ENCODE measurements at places on chromosomes 3 and 15.
A peak's percentile ranks its signal among the peaks of the same experiment; 100 is the strongest.

- DNase-seq: no peak
Measured at GRCh38 chr3:13621381-13622221, 72.7 kb downstream of the FBLN2 start.

DNA sequence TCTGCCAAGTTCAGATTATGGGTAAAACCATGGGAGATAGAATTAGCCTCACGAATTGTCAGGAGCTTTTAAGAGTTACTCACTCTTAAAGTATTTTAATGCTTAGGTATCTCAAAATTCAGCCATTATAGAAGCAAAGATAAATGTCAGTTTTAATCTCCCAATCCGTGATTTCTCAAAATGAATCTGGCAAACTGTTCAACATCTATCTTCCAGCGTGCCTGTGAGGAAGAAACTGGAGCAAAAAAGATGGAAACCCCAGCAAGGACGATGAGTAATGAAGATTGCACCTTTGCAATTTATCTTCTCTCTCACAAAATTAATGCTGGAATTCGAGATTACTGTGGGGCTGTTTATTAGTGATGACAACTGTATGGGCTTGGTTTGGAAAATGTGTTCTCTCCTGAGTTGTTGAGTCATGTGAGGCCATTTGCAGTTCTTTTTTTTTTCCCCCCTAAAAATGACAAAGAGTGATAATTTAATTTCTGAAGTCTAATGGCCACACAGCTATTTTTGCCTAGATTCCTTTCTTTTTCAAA, 70.5 kb downstream of the PYDC2 start:
- no peak for DNase-seq

DNA sequence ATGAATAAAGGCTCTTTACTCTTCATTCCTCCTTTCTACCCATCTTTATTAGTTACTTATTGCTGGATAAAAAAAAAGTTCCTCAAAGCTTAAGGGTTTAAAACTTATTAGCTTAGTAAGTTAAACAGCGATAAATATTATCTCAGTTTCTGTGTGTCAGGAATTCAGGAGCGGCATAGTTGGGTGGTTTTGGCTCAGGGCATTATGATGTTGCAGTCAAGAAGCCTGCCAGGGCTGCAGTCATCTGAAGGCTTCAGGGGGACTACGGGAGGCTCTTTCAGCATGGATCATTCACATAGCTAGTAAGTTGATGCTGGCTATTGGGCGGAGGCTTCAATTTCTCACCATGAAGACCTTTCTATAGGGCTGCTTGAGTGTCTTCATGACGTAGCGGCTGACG, 1.9 kb upstream of the DLG1 start:
- DNase-seq: no peak

- peak; percentile 55 for DNase-seq
Measured at GRCh38 chr3:121723485-121723884, 26.1 kb downstream of the GOLGB1 start.

GRCh38 chr3:157754451-157754850, 251.2 kb upstream of the VEPH1 start:
- no peak for DNase-seq

DNA sequence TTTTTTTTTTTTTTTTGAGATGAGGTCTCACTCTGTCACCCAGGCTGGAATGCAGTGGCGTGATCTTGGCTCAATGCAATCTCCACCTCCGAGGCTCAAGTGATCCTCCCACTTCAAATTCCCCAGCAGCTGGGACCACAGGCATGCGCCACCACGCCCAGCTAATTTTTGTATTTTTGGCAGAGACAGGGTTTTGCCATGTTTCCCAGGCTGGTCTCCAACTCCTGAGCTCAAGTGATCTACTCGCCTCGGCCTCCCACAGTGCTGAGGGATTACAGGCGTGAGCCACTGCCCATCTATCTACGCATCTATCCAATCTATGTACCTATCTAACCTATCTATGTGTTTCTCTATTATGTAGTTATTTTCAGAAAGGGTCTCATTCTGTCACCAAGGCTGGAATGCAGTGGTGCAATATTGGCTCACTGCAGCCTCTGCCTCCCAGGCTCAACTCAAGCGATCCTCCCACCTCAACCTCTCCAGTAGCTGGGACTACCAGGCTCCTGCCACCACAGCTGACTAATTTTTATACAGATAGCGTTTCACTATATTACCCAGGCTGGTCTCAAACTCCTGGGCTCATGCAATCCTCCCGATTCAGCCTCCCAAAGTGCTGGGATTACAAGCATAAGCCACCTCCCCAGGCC, 20.2 kb upstream of the GPX1 start:
- no peak for DNase-seq

- no peak for DNase-seq
Measured at GRCh38 chr3:87009271-87009670, 18.3 kb upstream of the VGLL3 start.

- DNase-seq: no peak
Measured at GRCh38 chr3:117853923-117854668, 1144.5 kb downstream of the TUSC7 start.

- no peak for DNase-seq
Measured at GRCh38 chr15:55241891-55242290, 45.1 kb upstream of the RSL24D1 start.

- DNase-seq: no peak
Measured at GRCh38 chr3:44596621-44597020, 11.9 kb downstream of the ZNF660 start.

DNA sequence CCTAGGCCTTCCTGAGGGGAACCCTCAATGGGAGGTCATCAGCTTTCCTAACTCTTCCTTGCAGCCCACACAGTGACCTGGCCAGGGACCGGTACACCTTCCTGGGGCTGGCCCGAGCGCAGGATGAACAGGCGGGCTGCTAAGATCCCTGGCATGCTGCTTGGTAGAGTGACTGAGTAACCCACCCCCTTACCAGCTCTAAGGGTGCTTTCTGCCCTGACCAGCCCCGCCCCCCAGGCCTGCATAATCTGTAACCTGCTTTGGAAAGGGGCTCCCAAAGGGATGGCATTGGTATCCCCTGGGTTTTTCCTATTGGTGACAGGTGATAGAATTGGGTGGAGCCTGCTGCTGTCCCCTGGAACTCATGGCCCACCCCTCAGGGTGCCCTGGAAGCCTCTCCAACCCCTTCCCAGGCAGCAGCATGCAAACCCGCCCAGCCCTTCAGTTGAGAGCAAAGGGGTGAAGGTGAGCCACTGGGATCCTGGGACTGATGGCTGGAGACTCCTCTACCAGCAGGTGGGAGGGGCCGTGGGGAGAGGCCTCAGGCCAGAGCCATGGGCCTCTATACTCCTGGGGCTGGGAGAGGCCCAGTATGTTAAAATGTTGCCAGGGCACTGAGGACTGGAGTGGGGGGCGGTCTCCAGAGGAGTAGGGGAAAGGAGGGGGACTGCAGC, 11.1 kb upstream of the KIF7 start:
- no peak for DNase-seq

DNA sequence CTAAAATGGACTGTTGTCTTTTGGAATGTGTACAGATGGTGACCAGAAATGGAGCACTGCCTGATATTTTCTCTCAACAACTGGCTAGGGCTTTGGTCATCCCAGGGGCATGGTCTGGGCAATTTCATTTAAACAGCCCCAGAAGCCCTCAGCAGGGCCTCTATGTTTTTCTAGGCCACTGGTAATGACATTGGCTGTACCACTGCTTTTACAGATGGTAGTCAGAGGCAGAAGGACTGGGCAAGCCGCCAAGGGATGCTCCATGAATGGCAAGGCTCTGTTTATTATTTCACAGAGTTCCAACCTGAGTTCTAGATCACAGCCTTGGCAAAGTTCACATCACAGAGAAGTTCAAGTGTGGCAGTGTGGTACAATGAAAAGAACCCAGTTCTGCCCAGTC, 37.0 kb upstream of the LMCD1 start:
- DNase-seq: no peak

DNA sequence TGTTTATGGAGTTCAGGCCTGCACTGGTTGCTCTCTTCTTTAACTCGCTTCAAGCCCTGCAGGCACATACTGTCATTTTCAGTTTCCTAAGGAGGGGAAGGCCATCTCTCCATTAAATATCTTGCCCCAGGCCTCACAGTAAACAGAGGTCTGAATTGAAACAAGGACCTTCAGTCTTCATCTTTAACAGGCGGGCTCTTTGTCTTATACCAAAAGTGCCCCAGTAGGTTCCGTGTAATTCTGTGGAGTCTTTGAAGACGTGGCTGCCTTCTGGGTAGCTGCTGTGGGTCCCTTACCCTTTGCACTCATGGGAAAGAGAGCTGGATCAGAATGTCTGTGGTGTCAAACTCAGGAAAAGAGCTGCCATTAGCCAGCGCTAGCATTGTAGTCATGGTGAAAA, 161.2 kb downstream of the APBA2 start:
- DNase-seq: no peak

DNA sequence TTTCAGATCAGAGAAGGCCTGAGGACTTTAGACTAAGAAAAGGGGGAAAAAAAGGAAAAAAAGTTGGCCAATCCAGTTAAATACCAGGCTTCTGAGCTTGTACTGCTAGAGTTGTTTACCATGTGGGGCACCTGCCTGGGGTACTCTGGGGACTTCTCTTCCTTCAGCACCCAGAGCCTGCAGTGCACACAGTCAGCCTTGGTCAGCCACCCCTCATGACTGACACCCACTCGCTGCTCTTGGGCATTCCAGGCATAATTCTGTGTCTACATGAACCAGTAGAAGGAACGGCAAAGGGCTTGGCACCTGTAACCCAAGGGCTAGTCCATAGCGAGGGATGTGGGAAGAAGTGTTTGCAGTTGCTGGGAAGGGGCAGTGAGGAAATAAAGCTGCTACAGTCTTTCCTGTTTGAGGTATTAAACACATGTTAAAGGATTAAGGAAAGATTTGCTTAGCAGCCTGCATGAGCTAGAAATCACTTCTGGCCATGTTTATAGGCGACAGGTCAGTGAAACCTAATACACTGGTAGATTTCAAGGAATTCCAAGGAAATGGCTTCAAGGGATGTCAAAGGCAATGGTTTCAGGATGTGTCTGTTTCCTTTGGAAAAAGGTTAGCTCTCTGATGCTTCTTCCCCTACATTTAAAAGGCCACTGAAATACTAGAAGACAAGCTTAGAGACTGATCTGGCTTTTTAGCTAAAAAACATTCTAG, 232.5 kb downstream of the CHST2 start:
- DNase-seq: peak; percentile 69

GRCh38 chr3:189282741-189283140, 111.0 kb downstream of the TPRG1 start:
- no peak for DNase-seq

DNA sequence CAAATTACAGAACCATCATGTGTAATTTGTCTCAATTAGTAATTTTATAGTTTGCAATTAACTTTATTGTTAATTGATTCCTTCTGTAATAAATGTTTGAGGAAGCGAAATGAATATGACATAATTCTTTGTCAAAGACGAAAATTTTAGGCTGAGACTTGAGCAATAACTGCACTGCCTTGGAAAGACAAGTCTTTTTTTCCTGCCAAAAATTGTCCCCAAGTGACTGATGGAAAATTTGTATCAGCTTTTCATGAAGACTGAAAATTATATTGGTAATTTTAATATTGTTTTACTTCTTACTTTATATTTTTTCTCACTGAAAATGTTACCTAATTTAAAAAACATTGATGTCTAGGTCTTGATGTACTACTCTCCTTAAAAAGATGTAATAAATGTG, 622.6 kb downstream of the NLGN1 start:
- DNase-seq: no peak

- DNase-seq: no peak
Measured at GRCh38 chr3:10955711-10956453, 36.7 kb upstream of the SLC6A1 start.

DNA sequence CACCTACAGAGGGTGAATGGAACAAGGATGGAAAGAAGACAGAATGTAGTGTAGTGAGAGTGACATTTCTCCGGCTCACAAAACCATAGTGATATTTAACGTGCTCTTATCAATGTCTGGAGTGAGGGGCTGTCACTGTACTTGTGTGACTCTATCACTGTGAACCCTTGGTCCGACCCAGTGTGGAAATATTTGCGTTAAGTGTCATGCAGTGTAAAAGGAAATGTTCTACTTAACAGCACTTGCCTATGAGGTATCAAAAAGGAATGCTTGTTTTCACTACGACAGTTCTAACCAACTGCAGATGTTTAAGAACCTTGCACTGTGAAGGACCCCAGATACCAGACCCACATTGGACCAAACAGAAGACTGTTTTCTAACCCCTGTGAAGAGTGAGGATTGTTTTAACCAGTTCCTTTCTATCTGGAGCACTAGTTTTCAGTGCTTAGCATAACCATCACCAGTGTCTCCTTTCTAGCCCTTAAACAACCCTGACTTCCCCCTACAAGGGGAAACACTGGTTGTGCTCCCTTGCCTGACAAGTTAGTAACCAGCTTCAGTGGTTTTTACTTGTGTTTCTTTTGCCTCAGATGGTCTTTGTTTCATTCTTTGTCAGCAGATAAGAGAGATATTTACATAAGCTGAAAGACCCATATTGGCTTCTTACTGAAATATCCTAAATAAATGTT, 144.7 kb upstream of the ABHD17C start:
- no peak for DNase-seq

DNA sequence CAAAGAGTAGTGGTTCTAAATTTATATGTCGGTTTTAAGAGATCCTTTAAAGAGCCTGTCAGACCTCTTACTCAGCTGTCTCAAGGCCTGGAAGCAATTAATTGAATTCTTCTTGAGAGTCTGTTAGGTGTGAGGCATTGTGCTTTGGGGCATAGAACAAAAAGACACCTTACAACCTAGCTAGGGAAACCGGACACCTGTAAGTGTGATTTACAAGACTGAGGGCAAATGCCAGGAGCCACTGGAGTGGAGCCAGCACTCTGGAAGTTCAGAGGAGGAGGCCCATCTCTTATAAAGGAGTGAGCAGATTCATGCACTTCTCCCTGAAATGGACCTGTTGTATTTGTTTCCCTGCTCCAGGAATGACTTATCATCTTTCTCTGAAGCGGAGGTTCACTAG, 97.7 kb upstream of the NUDT16 start:
- no peak for DNase-seq

- no peak for DNase-seq
Measured at GRCh38 chr3:105490045-105490444, 123.3 kb downstream of the ALCAM start.

GRCh38 chr15:22263738-22264137, 183.4 kb downstream of the OR4M2 start:
- no peak for DNase-seq

GRCh38 chr15:59963322-59963721, 40.8 kb upstream of the FOXB1 start:
- DNase-seq: no peak

- DNase-seq: peak; percentile 80
Measured at GRCh38 chr15:61034678-61035291, 194.3 kb downstream of the RORA start.

- no peak for DNase-seq
Measured at GRCh38 chr3:135383301-135383700, 582.2 kb upstream of the PPP2R3A start.

- no peak for DNase-seq
Measured at GRCh38 chr3:129360705-129361460, 67.6 kb downstream of the EFCAB12 start.

GRCh38 chr15:38620098-38620497, 55.5 kb upstream of the RASGRP1 start:
- no peak for DNase-seq

GRCh38 chr15:59531066-59531675, 80.4 kb upstream of the GCNT3 start:
- no peak for DNase-seq
